Effector memory CD4-positive, alpha-beta T cell (primary cell): ENCODE measurements at places on chromosomes 5 and 9.

DNA sequence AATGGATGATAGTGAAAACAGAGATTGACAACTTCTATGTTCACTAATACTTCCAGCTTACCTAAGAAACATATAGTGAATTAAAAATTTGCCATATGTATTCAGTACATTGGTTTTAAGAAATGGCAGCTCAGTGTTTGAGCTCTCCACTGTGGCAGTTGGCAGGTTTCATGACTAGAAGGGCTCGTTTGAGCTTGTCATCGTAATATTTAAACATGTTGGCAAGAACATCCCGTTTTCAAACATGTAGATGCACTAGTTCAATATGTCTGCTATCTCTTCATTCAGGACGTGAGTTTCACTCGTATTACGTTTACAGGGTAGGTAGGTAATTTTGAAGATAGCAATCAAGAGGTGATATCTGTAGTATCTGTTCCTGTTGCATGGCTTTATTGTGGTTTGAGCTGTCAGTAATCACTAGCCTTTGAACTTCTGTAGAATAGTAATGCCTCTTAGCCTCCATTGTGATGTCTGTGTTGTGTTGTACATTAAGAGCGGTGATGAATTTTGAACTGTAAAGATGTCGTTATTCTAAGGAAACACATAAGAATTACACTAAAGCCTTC lies 74.8 kb downstream of the NLN start:
- no peaks in the 10 kb centered on the region for H3K4me1 ChIP-seq
- H3K27ac ChIP-seq, result no peak overlapping the region
- no peaks in the 10 kb centered on the region for H3K36me3 ChIP-seq
- no peaks in the 10 kb centered on the region for H3K27me3 ChIP-seq
- DNase-seq, result no peak
- no peak overlapping the region for H3K4me3 ChIP-seq

- H3K27ac ChIP-seq, result peak overlapping the region; percentile 44
- H3K27me3 ChIP-seq, result no peaks in the 10 kb centered on the region
- no peak for DNase-seq
- H3K4me3 ChIP-seq, result no peak overlapping the region
Observed at GRCh38 chr5:160473681-160474080, 52.0 kb downstream of the PTTG1 start.

DNA sequence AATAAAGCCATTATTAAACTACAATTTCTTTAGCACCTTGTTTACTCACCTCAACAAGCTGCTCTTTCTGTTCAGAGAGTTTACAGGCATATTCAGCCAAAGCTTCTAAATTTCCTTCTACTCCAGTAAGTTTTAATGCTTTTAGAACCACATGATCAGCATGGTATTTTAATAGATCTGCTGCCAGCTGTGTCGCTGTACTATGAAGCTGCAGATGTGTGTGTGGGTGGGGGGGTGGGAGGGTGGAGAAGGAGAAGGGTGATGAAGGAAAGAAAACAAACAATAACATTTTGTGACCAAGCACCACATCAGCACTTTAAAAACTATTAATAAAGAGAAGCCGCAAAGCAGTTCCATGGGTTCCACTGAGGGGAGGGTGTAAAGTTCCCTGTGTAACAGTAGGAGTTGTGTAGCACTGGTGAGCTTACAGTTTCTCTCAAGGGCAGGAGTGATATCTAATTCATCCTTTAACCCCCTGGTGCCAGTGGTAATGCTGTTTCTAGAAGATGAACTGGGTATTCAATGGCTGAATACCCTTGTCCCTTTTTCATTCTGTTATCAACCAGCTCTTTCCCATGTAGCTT lies 38.5 kb downstream of the ABITRAM start:
- DNase-seq, result no peak
- no peaks in the 10 kb centered on the region for H3K4me1 ChIP-seq
- H3K4me3 ChIP-seq, result no peak overlapping the region
- no peak overlapping the region for H3K27ac ChIP-seq

DNA sequence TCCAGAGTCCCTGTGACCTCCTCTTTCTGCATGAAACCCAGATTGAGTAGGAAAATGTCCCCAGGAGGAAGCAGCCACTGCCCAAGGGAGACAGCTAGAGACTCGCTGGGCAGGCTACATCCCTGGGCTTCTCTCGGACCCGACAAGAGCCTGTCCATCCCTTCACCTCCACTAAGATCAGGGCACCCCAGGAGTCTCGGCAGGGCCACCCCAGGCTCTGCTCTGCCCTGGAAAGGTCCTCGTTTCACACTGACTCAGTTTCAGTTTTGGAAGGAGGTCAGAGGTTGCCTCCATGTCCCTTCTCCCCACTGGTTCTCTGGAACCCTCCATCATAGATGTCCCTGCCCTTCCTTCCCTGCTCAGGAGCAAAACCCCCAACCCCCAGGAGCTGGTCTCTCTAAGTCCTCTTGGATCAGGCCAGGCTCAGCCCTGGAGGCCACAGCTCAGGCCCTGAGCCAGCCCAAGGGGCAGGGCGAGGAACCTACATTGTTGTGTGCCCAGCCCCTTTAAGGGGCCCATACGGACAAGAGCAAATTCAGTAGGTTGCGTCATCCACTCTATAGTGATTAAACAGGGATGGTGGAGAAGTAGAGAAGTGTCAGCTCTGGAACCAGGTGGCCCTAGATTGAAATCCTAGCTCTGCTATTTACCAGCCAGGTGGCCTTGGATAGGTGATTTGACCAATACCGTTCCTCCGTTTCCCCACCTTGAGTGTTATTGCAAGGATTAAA lies 37.4 kb downstream of the C9orf50 start:
- H3K27ac ChIP-seq, result no peak overlapping the region
- H3K4me3 ChIP-seq, result no peak overlapping the region
- no peak for DNase-seq
- H3K36me3 ChIP-seq, result no peaks in the 10 kb centered on the region

GRCh38 chr5:89117124-89117644 lies 234.2 kb upstream of the MEF2C start:
- no peaks in the 10 kb centered on the region for H3K4me1 ChIP-seq
- no peak overlapping the region for H3K27ac ChIP-seq

- H3K4me1 ChIP-seq, result no peaks in the 10 kb centered on the region
- DNase-seq, result no peak
- H3K36me3 ChIP-seq, result no peaks in the 10 kb centered on the region
- no peak overlapping the region for H3K27ac ChIP-seq
- no peaks in the 10 kb centered on the region for H3K27me3 ChIP-seq
Observed at GRCh38 chr5:179393078-179393477, 47.8 kb upstream of the ADAMTS2 start.

DNA sequence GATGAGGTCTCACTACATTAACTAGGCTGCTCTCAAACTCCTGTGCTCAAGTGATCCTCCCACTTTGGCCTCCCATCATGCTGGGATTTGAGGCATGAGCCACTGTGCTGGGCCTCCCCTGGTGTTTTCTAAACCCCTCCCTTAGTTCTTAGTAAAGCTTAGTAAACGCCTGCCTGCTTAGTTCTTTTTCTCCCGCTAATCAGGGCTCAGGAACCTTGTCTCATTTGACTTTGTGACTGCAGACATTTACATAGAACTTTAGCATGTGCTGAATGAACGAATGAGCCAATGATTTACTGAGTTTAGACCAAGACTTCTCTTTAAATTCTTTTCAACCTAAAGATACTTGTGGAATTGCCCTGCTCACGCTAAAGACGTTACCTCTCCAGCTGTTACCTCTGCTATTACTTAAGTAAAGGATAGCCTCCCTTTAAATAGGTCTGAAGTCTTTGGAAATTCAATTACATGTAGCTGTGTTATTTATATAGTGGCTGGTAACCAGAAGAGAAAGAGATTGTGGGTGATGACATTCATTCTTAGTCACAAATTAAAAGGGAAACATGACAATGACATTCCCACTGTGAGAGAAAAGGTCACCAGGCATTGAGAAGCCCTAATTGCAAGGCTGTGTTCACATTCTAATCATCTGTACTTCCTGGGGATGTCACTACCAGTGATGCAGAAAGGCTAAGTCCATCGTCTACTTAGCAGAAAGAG lies 18.6 kb upstream of the SUSD1 start:
- no peak overlapping the region for H3K27ac ChIP-seq
- no peaks in the 10 kb centered on the region for H3K27me3 ChIP-seq
- no peak overlapping the region for H3K4me3 ChIP-seq
- no peaks in the 10 kb centered on the region for H3K36me3 ChIP-seq
- DNase-seq, result no peak

DNA sequence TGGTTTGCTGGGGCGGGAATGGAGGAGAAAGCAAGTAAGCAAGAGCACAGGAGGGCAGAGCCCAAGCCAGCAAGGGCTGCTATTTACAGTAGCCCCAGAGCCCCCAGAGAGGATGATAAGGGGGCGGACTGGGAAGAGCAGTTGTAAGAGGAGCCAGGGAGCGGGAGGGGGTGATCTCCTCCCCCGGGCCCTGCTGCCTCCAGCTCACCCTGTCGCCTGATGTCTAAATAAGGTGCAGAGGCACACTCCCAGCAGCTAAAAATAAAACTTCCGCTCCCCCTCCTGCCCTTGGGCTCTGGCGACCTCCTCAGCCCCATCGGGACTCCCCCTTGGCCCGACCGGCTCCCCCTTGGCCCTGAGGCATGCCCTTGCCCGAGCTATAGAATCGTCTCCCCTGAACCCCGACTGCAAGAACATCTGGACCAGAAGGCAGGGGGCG lies 14.4 kb upstream of the CCDC69 start:
- no peak for DNase-seq
- H3K4me3 ChIP-seq, result no peak overlapping the region
- no peaks in the 10 kb centered on the region for H3K36me3 ChIP-seq
- H3K4me1 ChIP-seq, result peaks cover 12% of the 10 kb centered on the region
- no peak overlapping the region for H3K27ac ChIP-seq
- H3K27me3 ChIP-seq, result no peaks in the 10 kb centered on the region

- H3K27ac ChIP-seq, result peak overlapping the region; percentile 46
- peaks cover 69% of the 10 kb centered on the region for H3K4me1 ChIP-seq
- H3K36me3 ChIP-seq, result peaks cover 3% of the 10 kb centered on the region
- no peak for DNase-seq
Observed at GRCh38 chr9:33455945-33456344, 8.6 kb upstream of the AQP3 start.

DNA sequence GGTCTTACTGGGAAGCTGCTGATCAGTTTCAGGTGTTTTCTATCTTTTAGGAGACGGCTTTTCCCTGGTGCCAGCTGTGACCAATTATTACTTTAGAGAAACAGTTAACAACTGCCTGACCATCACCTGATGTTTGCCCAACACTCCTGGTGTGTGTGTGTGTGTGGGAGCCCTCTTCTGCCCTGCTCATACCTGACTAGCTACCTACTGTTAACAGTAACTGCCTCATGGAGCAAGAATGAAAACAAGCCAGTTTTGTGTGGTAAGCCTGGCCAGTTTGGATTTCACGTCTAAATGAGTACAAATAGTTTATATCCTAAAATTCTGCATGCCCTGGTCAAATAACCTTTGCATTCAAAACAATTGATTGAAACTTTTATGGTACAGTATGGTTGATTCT lies 46.1 kb upstream of the RIOK2 start:
- DNase-seq, result no peak
- H3K4me1 ChIP-seq, result no peaks in the 10 kb centered on the region
- H3K36me3 ChIP-seq, result no peaks in the 10 kb centered on the region
- H3K27ac ChIP-seq, result no peak overlapping the region

GRCh38 chr9:107858260-107858659 lies 368.7 kb upstream of the KLF4 start:
- no peak for DNase-seq
- H3K4me1 ChIP-seq, result no peaks in the 10 kb centered on the region
- no peak overlapping the region for H3K4me3 ChIP-seq

GRCh38 chr9:121610638-121610953 lies 40.8 kb upstream of the DAB2IP start:
- H3K4me1 ChIP-seq, result no peaks in the 10 kb centered on the region
- H3K27me3 ChIP-seq, result peaks cover 2% of the 10 kb centered on the region
- no peaks in the 10 kb centered on the region for H3K36me3 ChIP-seq
- no peak overlapping the region for H3K4me3 ChIP-seq
- DNase-seq, result no peak
- H3K27ac ChIP-seq, result no peak overlapping the region

- H3K4me3 ChIP-seq, result peak overlapping the region; percentile 84
- H3K27me3 ChIP-seq, result no peaks in the 10 kb centered on the region
- peaks cover 5% of the 10 kb centered on the region for H3K4me1 ChIP-seq
- H3K27ac ChIP-seq, result no peak overlapping the region
- DNase-seq, result no peak
- no peaks in the 10 kb centered on the region for H3K36me3 ChIP-seq
Observed at GRCh38 chr5:113293975-113294310, 140.8 kb downstream of the TSSK1B start.

- H3K36me3 ChIP-seq, result no peaks in the 10 kb centered on the region
- H3K4me1 ChIP-seq, result peaks cover 7% of the 10 kb centered on the region
- H3K27ac ChIP-seq, result no peak overlapping the region
- no peak for DNase-seq
- peaks cover 26% of the 10 kb centered on the region for H3K27me3 ChIP-seq
Observed at GRCh38 chr5:111066261-111066938, 5.1 kb upstream of the TSLP start.

DNA sequence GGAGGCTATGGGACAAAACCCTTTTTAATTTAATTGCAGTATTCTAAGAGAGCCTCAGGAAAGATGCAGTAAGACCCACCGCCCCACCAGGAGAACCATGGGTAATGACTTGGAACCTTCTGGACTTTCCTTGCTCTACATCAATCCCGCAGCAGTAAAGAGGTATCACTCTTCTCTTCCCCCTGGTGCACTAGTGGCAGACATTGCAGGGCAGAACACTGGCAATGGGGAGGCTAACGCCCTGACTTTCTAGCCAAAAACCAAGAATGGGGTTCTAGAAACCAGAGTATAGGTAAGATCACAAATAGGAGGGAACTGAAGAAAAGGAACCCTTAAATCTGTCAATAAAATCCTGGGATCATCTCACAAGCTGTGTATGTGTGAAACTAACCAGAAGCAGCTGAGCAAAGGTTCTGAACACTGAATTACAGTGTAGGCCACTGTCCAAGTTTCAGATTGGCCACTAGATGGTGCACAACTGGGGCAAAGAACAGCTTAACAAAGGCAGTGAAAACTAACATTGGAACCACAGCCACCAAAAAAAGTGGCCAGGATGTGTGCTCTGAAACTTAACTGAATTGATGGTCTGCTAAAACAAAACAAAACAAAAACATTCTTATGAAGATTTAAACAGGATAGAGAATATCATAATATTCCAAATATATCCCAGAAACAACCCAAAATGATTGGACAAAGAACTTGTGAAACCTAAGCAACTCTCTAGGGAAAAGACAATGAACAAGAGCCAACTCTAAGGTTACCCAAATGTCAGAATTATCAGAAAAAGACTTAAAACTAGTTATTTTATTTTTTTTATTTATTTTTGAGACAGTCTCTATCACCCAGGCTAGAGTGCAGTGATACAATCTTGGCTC lies 6.6 kb upstream of the FAM151B start:
- H3K36me3 ChIP-seq, result no peaks in the 10 kb centered on the region
- H3K4me1 ChIP-seq, result no peaks in the 10 kb centered on the region
- no peak for DNase-seq
- H3K4me3 ChIP-seq, result no peak overlapping the region

GRCh38 chr9:130780415-130780814 lies 54.6 kb upstream of the ABL1 start:
- no peak overlapping the region for H3K27ac ChIP-seq
- no peaks in the 10 kb centered on the region for H3K36me3 ChIP-seq
- no peaks in the 10 kb centered on the region for H3K27me3 ChIP-seq
- DNase-seq, result no peak
